ENCODE measurements at places on chromosomes 2 and 18. TPM values are rescaled to one million over a fixed set of nuclear protein-coding genes. Genes with fewer than 3 reads are reported as not detected.

The MYO5B gene
- 0.44 TPM for total RNA-seq

The VWA3B gene
- 0.52 TPM for total RNA-seq

The CFC1 gene
- total RNA-seq = not detected

The IL18RAP gene
- total RNA-seq = 0.30 TPM

The SCYGR4 gene
- total RNA-seq = not detected

The SERPINB7 gene
- not detected for total RNA-seq

All from left ventricle myocardium inferior (tissue), 1 donor.